ENCODE measurements at places on chromosomes 1 and 21.

- no peak for DNase-seq
Measured at GRCh38 chr21:16156841-16157489, 427.2 kb downstream of the USP25 start.

GRCh38 chr21:41031701-41032220 lies 136.2 kb upstream of the BACE2 start:
- DNase-seq, result no peak

DNA sequence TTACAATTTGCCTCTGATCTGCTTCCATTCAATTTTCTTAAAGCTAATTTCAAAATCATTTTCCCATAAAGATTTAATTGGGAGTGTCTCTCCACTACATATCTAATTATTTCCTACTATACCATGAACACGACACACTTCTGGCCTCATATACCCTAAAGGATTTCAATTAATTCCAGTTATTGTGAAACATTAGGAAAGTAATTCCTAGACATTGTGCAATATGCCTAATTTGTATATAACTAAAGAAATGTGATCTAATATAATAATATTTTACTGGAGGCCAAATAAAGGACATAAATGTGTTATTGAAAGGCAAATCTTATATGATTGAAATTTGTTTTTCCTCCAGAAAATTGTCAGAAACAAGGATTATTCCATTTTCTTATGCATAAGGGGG lies 727.2 kb upstream of the ADGRL2 start:
- DNase-seq, result no peak

- no peak for DNase-seq
Measured at GRCh38 chr21:15442743-15443469, 286.9 kb upstream of the USP25 start.

DNA sequence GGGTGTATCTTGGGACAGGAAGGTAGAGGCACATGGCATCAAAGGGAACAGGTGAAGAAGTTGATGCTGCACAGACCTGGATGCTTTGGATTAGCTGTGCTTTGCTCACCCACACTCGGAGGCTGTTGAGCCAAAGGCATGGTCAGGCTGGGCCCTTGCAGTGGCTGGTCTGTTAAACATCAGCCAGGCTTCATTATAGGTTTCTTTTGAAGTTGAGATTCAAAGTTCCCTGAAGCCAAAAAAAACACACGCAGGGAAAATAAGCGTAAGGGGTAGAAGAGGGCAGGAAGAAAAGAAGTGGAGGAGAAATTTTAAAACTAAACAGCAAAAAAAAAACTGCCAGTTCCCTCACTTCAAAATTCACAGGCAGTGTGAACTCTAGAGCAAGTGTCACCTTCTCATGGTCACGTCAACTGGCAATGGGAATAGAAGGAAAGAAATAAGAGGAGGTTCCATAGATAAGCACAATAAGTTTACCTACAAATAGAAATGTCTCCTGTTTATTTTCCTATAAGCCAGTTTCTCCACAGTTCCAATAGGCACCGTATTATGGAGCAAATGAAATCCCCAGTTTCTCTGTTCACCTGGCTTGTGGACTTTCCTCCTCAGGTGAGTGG lies 139.5 kb downstream of the PAPPA2 start:
- no peak for DNase-seq

- DNase-seq, result no peak
Measured at GRCh38 chr1:79842811-79843210, 836.3 kb upstream of the ADGRL4 start.

DNA sequence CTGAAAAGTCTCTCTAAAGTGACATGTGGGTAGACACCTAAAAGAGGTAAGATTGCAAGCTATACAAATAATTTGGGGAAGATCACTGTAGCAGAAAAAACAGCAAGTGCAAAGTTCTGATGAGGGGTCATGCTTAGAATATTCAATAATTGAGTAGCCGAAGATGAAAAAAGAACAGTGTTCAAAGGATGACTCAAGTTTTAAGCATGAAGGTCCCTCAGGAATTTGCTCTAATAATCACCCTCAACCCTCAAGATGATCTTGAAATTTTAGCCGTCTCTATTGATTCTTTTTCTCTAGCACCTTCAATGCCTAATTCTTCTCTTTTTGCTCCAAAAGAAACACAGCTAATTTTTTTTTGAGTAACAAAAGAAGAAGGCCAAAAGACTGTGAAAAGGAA lies 190.6 kb upstream of the ZNHIT6 start:
- DNase-seq, result no peak

- DNase-seq, result no peak
Measured at GRCh38 chr1:83889707-83890106, 109.2 kb downstream of the TTLL7 start.

DNA sequence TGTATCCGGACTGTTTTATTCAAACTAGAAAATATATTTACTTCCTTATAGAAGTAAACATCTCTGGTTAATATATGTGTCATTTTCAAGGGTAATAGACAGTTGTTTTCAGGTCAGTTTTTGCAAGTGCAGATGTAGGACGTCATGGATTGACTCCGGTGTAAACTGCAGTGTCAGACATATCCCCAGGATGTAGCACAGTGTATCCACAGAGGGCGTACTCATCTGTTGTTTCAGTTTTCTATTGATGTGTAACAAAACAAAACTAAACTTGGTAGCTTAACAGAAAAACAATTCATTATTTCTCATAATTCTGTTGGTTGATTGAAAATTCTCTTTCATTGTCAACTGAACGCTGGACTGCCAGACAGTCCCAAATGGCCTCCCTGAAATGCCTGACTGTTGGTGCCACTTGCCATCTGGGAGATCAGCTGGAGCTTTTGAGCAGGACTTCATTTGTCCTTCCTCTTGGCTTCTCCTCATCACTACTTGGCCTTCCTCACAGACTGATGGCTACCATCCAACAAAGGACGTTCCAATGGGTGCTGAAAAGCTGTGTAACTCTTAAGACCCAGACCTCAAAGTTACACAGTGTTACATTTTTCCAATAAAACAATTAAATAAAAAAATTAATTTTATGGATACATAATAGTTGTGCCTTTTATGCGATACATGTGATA lies 181.6 kb downstream of the NCAM2 start:
- no peak for DNase-seq

DNA sequence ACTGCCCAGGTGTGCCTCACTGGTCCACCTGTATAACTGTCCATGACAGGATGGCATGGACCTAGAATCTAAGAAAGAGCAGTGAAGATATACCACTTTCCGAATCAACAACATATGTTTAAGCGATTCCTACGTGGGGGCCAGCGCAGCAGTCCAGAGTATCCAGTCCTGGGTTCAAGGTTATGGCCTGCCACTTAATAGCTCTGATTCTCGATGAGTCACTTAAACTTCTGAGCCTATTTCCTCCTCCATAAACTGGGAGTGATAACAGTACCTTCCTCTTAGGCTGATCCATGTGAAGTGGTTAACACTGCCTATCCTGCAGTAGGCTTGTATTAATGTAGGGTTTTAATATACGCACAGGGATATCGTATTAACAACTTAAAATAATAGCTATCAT lies 2.8 kb downstream of the STPG1 start:
- DNase-seq, result no peak

GRCh38 chr1:30693366-30693765 lies 30.0 kb downstream of the MATN1 start:
- no peak for DNase-seq

DNA sequence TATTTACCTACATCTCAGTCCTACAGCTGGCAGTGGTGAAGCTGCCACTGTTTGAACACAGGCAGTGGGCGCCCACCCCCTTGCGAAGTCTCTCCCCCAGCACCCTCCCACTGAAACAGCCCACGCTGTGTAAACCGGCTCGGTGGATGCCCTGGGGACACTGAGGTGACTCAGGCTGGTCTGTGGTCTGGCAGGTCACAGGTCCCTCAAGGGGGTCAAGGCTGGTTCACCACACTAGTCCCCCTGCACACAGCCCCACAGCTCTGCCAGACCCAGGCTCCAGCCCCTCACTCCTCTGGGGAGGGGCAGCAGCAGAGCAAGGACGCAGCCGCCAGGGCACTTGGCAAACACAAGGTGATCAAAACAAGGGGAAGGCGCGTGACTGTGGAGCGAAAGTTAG lies 7.6 kb downstream of the CHD5 start:
- DNase-seq, result no peak

GRCh38 chr1:31799895-31800673 lies 15.7 kb downstream of the SPOCD1 start:
- peak; percentile 33 for DNase-seq

DNA sequence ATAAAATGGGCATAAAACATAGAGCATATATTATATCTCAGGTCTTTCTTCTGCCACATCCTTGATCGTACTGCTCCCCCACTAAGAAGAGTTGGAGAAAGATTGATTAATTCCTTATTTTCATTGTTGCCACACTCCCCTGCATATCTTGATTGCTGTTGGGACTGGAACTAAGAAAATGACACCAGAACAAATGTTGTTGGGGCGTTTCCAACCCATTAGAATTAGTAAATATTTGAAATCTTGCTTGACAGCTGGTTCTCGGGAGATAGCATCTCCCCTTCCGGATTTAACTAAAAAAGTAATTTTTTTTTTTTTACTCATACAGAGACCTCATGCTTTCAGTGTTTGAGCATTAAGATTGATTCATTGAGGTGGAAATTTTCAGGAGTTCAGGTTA lies 493.0 kb upstream of the PLXNA2 start:
- DNase-seq, result no peak

DNA sequence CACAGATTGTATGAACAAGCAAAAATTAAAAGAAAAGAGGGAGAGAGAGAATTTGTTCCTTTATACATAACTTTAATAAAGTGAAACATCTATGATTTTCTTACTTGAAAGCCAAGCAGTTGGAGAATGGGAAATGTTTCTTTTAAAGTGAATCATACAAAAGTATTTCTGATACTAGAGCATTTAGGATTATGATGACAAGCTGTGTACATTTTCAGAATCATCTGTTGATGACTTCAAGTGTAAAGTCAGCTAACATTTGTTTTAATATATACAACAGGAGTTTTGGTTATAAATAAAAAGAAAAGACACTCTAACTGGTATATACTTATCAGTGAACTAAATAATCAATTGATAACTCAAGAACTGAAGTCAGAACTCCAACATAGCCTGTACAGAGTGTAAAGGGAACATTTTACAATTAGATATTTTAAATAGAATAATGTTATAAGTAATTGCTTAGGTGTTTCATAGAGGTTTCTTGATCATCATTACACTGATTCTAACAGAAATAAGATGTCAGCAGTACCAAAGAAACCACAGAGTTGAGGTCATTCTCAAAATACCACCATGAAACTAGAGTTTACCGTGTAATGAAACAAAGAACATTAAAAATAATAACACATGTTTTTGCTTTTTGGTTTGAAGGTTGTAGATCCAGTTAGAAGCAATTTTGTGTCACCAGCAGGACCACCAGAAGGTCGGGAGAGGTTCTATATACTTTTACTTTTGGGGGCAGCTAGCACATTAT lies 103.4 kb downstream of the COL24A1 start:
- no peak for DNase-seq

DNA sequence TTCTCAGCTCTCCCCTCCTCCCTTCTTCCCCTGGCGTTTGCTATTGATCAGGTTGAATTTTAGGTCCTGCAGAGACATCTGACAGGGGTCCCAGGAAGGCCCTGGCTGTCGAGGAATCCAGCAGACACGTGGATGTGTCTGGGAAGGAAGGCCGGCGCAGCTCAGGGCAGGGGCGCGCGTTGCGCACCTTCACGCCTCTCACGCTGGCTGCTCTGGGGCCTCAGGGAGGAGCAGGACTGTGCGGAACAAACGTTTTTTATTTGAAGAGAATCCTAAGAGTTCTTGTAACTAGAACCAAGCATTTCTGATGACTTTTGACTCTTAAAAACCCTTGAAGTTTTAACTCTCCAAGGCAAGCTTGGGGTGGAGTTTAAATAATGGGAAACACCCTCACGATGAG lies 54.2 kb downstream of the SLC37A1 start:
- peak; percentile 25 for DNase-seq

- no peak for DNase-seq
Measured at GRCh38 chr1:9416918-9417500, 122.3 kb upstream of the SLC25A33 start.

- DNase-seq, result no peak
Measured at GRCh38 chr1:179743679-179744400, 749 bp downstream of the FAM163A start.

- no peak for DNase-seq
Measured at GRCh38 chr1:55695552-55695951, 480.4 kb upstream of the USP24 start.

GRCh38 chr1:50271337-50271736 lies 151.9 kb downstream of the DMRTA2 start:
- no peak for DNase-seq

DNA sequence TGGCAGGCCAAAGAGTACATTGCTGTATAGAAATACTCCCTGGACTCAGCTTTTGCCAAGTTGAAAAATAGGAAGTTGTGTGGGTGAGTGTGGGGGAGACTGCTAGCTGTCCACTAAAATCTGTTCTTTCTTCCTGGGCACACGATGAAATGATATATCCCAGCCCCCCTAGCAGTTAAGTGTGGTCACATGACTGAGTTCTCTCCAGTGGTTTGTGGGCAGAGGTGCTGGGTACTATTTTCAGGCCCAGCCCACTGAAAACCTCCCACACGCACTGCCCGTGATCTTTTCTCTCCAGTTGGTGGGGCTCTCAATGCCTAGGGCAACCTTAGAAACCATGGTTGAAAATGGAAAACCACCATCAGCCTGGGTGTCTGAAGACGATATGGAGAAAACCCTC lies 119.7 kb upstream of the LMO4 start:
- no peak for DNase-seq

DNA sequence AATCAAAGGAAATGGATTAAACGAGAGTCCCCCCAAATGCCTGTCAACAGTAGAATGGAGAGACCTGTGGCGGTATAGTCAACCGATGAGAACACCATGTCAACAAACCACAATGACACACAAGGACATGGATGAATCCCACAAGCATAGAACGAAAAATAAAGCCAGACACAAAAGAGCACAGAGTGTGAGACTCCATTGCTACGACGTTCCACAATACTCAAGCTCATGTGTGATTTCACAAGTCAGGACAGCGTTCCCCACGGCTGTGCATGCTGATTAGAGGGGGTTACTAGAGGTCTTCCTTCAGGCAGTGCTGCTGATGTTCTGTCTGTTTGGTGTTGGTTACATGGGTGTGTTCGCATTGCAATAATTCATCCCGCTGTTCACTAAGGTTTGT lies 5.8 kb upstream of the PLA2G2D start:
- DNase-seq, result no peak

DNA sequence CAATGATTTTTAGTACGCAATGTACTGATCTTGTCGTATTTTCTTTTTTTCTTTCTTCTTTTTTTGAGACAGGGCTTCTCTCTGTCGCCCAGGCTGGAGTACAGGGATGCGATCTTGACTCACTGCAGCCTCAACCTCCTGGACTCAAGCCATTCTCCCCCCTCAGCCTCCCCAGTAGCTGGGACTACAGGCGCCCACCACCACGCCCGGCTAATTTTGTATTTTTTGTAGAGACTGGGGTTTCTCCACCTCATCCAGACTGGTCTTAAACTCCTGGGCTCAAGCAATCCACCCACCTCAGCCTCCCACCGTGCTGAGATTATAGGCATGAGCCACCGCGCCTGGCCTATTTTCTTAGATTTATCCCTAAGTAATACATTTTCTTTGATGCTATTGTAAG lies 43.9 kb upstream of the COL6A2 start:
- DNase-seq, result no peak

GRCh38 chr1:36224537-36225282 lies 467 bp downstream of the THRAP3 start:
- DNase-seq, result no peak
